Right cardiac atrium (tissue), 5 donors: ENCODE measurements at places on chromosomes 5 and 9. TPM values are rescaled to one million over a fixed set of nuclear protein-coding genes. Genes with fewer than 3 reads are reported as not detected.

- peak; percentile 81 for DNase-seq
Observed at GRCh38 chr9:129898185-129898584, 62.9 kb downstream of the USP20 start.

GRCh38 chr5:94746731-94747124, 128.3 kb downstream of the SLF1 start:
- DNase-seq: no peak

DNA sequence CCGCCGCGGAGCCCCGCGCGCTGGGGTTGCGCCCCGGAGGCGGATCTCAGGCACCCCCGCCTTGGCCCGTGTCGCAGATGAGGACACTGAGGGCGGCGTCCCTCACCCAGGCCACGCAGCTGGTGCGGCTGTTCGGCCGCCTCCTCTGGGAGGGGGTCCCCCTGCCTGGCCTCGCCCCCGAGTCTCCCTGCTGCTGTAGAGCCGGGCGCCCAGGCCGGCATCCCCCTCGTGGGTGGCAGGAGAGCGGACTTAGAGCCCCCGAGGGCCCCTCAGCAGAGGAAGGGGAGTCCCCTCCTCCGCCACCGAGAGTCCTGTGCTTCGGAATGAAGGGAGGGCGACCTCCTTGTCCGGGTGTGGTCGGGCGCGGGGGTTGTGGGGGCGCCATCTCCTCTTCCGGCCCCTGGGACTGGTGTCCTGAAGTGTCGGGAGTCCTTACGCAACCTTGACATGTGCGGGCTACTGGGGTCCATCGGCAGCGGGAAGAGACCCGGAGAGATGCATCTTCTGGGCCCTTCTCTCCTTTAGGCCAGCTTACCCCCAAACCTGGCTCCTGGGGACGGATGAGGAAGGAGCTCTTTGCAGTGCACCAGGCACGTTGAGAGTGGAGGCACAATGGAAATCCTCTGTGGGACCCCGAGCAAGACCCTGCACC, 11.7 kb upstream of the EXOSC2 start:
- DNase-seq: no peak

Gene PCDHGB6
- total RNA-seq: 6.6 TPM

Gene BTNL8
- not detected for total RNA-seq

Gene PTPRD
- total RNA-seq: 8.5 TPM

Gene TEX53
- total RNA-seq: not detected

Gene RAB3C
- total RNA-seq: 0.53 TPM
